ENCODE measurements at places on chromosomes 2 and 18. TPM values are rescaled to one million over a fixed set of nuclear protein-coding genes. Genes with fewer than 3 reads are reported as not detected.

TWIST2 gene
- total RNA-seq = not detected

PGAP1 gene
- 22.4 TPM for total RNA-seq

DNA sequence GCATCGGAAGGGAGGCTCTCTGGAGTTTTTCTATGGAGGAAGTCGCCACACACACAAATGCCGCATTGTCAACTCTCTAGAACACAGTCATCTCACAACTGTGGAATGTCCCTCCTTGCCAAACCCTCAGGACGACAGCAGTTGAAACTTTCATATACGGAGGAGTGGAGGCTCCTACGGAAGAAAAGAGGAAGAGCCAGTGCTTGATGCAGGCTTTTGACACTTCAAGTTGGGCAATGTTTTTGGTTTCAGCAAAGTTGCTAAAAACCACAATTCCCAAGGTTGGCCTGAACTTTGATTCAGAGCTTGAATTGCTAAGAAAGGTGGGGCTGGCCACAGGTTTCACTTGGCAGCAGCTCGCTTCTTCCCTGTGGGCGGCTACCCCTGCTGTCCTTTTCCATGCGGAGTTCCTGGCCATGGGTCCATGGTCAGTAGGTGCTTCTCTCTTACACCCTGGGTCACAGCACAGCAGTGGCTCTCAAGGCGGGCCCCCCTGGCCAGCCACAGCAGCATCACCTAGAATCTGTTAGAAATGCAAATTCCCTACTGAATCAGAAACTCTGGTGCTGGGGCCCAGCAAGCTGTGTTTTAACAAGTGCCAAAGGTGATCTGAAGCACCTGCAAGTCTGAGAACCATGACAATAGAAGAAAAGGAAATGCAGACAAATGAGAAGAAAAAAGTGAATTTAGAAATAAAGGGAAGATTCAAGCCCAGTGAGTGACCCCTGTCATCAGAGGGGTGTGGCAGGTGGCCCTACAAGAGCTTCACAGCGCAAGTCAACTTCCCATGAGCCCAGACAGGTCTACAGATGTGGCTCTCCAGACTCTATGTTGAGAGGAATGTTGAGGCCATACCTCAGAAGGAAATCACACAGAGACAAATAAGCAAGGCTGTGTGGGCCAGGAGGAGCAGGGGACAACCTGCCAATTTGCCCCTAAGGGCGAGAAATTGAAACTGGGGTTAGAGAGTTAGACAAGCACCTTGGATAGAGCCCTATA is 856.4 kb downstream of the RNF144A start:
- H3K4me1 ChIP-seq = peaks cover 11% of the 10 kb centered on the region
- DNase-seq = no peak
- H3K27me3 ChIP-seq = no peaks in the 10 kb centered on the region
- H3K4me3 ChIP-seq = no peak overlapping the region
- no peak overlapping the region for H3K27ac ChIP-seq

GRCh38 chr18:74013955-74014354 is 133.7 kb downstream of the FBXO15 start:
- H3K4me1 ChIP-seq = no peaks in the 10 kb centered on the region
- DNase-seq = no peak
- H3K36me3 ChIP-seq = no peaks in the 10 kb centered on the region
- H3K27ac ChIP-seq = no peak overlapping the region
- no peak overlapping the region for H3K4me3 ChIP-seq
- H3K27me3 ChIP-seq = no peaks in the 10 kb centered on the region

GRCh38 chr18:48408727-48409590 is at the start of gene ZBTB7C:
Gene ZBTB7C (minus strand): TSS chr18:48409383.
- H3K27ac ChIP-seq = no peak within 1 kb of the TSS
- H3K36me3 ChIP-seq = no peaks in the 10 kb centered on the region
- H3K4me1 ChIP-seq = peaks cover 10% of the 10 kb centered on the region
- H3K4me3 ChIP-seq = peak within 1 kb of the TSS; percentile 61
- H3K27me3 ChIP-seq = 0 out of 2 replicates have a peak, but pooled peaks cover 2% of the 10 kb centered on the region

DNA sequence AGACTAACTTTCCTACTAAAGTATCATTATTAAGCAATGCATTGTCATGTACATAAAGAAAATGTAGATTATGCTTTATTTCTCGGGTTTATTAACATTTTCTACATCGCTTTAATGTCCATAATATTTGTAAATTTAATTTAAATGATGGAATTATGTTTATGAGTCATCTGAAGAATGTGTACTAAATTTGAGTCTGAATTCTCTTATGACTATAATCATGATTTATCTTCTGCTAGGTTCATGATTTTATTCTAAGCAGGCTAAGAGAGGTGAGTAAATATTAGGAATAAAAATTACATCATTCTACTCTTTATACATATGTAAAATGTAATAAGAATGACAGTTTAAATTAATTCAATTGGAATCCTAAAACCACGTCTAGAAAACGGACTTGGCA is 206.3 kb upstream of the NOL4 start:
- H3K36me3 ChIP-seq = no peaks in the 10 kb centered on the region
- no peaks in the 10 kb centered on the region for H3K27me3 ChIP-seq
- H3K4me1 ChIP-seq = no peaks in the 10 kb centered on the region
- no peak overlapping the region for H3K4me3 ChIP-seq

KCNF1 gene
- total RNA-seq = not detected

DNA sequence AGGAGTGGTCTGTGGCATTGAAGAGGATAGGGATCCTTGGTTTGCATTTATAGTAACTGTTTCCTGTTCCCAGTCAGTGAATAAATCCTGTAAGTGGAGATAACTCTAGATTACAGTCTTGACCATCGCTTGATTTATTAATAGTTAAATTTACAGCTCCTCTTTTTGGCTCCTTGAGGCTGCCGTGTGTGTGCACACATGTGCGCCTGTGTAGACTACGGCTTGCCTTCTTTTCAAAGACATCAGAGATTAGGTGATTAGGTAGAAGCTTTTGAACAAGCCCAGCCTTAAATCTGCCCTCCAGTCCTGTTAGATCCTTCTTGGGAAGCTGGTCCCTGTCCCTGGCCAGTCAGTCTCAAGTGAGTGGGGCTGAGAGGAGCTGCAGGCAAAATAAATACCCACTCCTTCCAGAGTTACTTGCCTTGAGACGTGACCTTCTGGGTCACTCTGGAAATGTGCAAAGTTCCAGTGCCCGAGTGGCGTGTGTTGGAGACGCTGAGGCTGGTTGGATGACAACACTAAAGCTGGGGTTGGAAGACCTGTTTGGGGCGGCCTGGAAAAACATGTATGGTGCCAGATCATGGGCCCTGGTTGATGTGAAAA is 32.0 kb downstream of the TCF7L1 start:
- H3K27ac ChIP-seq = no peak overlapping the region
- no peaks in the 10 kb centered on the region for H3K27me3 ChIP-seq
- no peaks in the 10 kb centered on the region for H3K4me1 ChIP-seq
- no peak overlapping the region for H3K4me3 ChIP-seq

SF3B6 gene
- 285 TPM for total RNA-seq

GRCh38 chr2:222280795-222281194 is 18.0 kb downstream of the PAX3 start:
- H3K4me3 ChIP-seq = no peak overlapping the region
- H3K27ac ChIP-seq = no peak overlapping the region
- no peaks in the 10 kb centered on the region for H3K27me3 ChIP-seq
- H3K36me3 ChIP-seq = no peaks in the 10 kb centered on the region

DNA sequence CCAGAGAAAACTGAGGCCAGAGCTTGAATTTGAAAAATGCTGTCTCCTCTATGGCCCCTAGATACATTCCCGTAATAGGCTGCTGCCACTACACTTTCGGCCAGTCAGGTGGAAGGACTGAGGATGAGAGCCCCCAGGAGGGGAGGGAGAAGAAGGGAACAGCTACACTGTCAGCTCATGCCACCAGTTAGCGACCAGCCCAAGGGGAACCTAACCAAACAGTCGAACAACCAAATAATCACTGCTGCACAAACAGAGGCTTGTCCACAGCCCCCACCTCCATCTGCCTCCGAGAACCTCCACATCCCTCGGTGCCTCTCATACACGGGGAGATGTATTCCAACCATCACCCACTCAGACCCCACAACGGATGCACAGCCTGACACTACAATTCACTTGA is 7.3 kb downstream of the ZNF516 start:
- H3K4me1 ChIP-seq = peaks cover 66% of the 10 kb centered on the region
- DNase-seq = no peak
- H3K27ac ChIP-seq = peak overlapping the region; percentile 35
- H3K36me3 ChIP-seq = peaks cover 6% of the 10 kb centered on the region
- H3K4me3 ChIP-seq = peak overlapping the region; percentile 88

DNA sequence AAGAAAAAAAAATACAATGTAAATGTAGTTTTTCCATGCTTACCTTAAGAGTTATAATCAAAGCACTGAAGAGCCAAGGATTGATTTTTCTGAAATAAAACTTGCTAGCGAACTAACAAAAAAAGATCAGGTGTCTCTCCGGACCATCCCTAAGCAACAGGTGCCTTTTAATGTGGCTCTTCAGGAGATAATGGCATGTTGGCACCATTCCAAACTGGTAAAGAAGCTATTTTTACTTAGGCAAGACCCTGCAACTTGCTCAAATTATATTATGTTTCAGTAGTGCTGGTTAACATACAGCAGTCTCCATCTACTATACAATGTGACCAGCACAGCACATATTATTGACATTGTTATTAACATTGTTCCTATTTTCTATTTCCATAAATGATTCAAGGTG is 2.3 kb upstream of the GCC2 start:
- H3K27me3 ChIP-seq = no peaks in the 10 kb centered on the region
- no peak overlapping the region for H3K27ac ChIP-seq
- no peak for DNase-seq
- peaks cover 16% of the 10 kb centered on the region for H3K4me1 ChIP-seq

DNA sequence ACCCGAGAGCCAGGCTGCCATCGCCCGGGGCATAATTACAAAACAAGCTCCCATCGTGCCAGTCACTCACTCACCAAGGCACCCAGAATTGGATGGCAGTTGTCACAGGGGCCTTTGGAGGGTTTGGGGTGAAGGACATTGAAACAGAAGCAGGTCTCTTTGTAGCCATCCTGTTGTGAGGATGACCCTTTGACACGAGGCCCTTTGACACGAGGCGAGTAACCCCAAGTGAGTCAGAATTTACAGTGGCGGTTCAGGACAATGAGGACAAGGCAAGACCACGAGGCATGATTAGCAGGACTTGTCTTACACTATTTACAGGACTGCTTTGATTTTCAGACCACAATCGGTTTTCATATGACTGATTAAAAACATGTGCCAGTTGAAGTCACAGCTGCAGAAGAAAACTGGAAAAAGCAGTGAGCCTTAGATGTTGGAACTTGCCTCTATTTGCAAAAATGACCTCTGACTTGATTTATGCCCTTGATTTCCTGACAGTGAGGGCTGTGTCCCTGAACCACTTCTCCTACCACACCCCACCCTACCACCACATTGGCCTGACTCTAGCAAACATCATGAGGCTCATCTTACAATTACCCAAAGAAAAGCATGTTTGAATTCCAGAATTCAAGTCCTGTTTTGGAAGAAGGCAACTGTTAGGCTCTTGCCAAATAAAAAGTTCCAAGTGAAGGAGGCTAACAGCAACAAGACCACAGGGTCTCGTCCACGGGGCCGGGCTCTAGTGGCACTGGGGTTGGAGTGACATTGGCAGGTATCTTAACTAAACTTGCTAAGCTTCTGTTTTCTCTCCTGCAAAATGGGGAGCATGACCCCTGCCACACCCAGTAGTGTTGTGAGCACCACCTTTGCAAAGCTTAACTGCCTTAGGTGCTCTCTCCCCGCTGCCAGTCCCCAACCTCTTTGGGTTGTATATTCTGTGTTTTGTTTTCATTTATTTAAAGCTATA is 64.4 kb upstream of the FOSL2 start:
- no peaks in the 10 kb centered on the region for H3K36me3 ChIP-seq
- no peak overlapping the region for H3K27ac ChIP-seq
- H3K27me3 ChIP-seq = no peaks in the 10 kb centered on the region
- H3K4me1 ChIP-seq = no peaks in the 10 kb centered on the region
- DNase-seq = no peak

STK17B gene
- total RNA-seq = 224 TPM

DNA sequence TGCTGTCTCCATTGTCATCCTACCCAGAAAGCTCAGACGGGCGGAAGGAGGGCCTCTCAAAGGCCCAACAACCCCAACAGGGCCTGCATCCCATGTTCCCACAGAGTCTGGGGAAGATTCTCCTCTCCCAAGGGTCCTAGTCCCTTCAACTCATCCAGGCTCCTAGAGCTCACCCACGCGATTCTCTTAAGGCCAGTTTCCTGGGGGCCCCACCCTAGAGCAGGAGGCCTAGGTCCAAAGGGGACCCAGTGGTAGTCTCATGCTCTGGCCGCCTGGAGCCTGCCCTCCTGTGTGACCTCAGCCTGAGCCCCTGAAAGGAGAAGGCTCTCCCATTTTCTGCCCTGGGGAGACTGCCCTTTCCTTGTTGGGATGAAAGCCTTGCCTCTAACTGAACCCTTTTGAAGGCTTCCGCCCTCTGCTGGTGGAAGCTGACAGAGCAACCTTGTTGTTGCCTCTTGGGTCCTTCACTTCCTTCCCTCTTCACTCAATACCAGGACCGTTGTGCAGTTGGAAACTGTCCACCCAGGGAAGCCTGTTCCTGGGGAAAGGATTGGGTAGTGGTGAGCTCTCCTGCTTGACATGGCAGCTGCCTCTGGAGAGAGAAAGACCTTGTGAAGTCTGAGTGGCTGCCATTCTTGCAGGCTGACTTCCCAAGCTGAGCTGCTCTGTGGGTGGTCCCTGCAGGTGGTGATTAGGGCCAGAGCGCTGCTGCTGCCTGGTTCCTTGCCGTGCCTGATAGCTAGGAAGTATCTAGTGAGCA is 86.0 kb upstream of the ALPP start:
- no peaks in the 10 kb centered on the region for H3K27me3 ChIP-seq
- no peak overlapping the region for H3K27ac ChIP-seq
- no peaks in the 10 kb centered on the region for H3K36me3 ChIP-seq
- peak; percentile 83 for DNase-seq
- no peaks in the 10 kb centered on the region for H3K4me1 ChIP-seq

HYCC2 gene
- total RNA-seq = 40.0 TPM

DNA sequence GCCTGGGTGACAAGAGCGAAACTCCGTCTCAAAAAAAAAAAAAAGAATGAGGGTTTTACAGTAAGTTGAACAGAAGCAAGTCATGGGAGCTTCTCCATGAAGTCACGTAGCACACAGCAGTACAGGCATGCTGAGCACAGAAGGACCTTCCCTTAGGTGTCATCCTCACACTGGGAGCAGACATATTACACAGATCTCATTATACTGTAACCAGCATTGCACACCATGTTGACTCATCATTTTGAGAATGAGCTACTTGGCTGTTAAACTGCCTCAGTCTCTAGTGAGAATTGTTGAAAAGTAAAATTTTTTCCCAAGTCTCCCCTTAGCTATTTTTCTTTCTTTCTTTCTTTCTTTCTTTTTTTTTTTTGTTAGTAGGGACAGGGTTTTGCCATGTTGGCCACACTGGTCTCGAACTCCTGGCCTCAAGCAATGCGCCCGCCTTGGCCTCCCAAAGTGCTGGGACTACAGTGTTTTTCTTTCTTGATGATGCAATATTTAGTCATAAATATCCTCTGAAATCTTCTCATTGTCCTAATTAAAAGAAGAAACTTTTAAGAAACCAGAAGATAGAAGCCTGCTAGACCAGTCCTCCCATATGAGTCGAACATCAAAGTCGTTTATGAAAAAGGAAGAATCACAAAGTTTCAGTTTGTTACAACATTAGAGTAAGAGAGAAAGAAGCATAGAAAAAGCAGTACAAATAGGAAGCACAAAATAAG is 37.9 kb upstream of the PPP1CB start:
- no peaks in the 10 kb centered on the region for H3K27me3 ChIP-seq
- no peak overlapping the region for H3K27ac ChIP-seq
- no peak for DNase-seq
- H3K4me1 ChIP-seq = peaks cover 5% of the 10 kb centered on the region
- no peak overlapping the region for H3K4me3 ChIP-seq
- H3K36me3 ChIP-seq = no peaks in the 10 kb centered on the region

- H3K4me3 ChIP-seq = no peak overlapping the region
- 0 out of 2 replicates have a peak, but pooled peaks cover 8% of the 10 kb centered on the region for H3K27me3 ChIP-seq
- H3K4me1 ChIP-seq = no peaks in the 10 kb centered on the region
- no peaks in the 10 kb centered on the region for H3K36me3 ChIP-seq
Measured at GRCh38 chr2:110802208-110802932, 70.0 kb downstream of the ACOXL start.
